ENCODE measurements at places on chromosomes 7 and 10. TPM values are rescaled to one million over a fixed set of nuclear protein-coding genes. Genes with fewer than 3 reads are reported as not detected.
A peak's percentile ranks its signal among the peaks of the same experiment; 100 is the strongest.

ASL gene
- 12.7 TPM for total RNA-seq

DNA sequence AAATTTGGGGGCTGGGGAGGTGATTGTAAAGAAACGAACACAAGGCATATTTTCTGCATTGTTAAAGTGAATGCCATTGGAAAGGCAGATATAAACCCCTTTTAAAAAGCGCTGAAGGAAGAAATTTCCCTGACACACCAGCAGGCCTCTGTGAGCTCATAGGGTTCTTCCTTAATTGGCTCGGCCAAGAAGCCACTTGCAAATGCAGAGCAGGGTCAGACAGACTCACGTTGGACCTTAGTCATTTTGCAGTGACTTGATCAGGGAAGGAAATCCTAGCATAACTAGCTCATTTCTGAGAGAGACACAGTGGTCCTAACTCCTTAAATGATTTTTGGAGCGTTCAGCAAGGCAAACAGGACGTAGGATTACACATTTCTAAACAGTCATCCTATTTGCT, 1461.4 kb downstream of the GATA3 start:
- H3K36me3 ChIP-seq, result no peaks in the 10 kb centered on the region
- DNase-seq, result no peak
- no peak overlapping the region for H3K4me3 ChIP-seq
- H3K4me1 ChIP-seq, result no peaks in the 10 kb centered on the region

CCDC136 gene
- total RNA-seq, result 6.9 TPM

DNA sequence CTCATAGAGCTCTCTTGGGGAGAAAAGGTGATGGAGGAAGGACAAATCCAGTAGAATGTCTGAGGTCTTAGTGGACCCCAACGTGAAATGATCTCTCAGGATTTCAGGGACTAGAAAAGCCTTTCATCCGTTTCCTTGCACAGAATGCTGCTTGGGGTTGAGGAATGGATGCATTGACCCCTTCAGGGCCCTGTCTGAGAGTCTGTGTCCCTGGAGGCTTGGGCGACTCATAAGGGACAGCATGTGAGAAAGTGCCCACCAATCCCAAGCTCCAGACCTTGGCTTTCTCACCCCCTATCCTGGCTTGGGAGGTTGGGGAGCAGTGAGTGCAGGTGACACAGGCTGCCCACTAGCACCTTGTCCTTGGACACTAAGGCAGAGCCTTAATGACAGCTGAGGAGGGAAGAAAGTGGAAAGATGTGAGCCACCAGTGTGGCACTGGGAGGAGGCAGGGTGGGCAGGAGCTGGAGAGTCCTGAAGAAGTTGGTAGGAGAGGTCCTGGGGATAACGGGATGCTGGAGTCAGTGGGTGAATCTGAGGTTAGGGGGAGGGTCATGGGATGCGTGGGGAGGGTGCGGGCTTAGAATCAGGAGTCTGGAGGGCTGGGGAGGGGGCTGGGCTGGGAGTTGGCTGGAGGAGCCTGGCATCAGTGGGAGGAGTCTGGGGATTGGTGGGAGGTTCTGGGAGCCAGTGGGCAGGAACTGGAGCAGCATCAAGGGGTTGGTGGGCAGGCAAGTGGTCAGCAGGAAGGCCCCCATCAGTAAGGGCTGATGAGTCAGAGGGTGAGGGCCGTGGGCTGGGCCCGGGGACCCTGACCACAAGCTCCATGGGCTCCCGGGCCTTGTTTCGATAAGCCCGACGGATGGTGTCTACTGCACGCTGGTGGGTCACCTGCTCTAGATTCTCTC, 8.6 kb downstream of the LZTS2 start:
- DNase-seq, result no peak
- H3K4me1 ChIP-seq, result peaks cover 7% of the 10 kb centered on the region
- H3K4me3 ChIP-seq, result no peak overlapping the region
- no peaks in the 10 kb centered on the region for H3K36me3 ChIP-seq
- H3K27me3 ChIP-seq, result peaks cover under 1% of the 10 kb centered on the region

ZNF117 gene
- total RNA-seq, result 3.5 TPM

DNA sequence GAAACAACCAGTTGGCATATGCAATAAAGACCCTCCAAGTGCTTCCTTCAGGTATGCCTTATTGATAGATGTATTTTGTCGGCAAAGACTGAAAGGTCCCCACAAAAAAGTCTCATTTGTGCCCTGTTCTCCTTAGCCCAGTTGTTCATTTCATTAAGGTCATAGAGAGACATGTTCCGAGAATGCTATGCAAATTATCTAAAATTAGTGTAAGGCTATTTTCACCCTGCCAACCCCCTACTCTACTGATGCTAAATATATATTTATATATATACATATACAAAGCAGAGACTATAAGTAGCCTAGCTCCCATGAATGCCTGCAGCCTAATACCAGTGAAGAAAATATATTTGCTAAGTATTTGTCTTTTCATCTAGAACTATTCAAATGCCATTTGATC, 96.7 kb upstream of the ADO start:
- peaks cover 6% of the 10 kb centered on the region for H3K4me1 ChIP-seq
- H3K36me3 ChIP-seq, result no peaks in the 10 kb centered on the region
- H3K4me3 ChIP-seq, result no peak overlapping the region

NEBL gene
- total RNA-seq, result 0.05 TPM

FAM221A gene
- total RNA-seq, result 8.1 TPM

GRCh38 chr7:94873239-94873638, 34.2 kb upstream of the PPP1R9A start:
- no peak overlapping the region for H3K27ac ChIP-seq
- H3K4me3 ChIP-seq, result no peak overlapping the region
- DNase-seq, result no peak
- no peaks in the 10 kb centered on the region for H3K27me3 ChIP-seq

DNA sequence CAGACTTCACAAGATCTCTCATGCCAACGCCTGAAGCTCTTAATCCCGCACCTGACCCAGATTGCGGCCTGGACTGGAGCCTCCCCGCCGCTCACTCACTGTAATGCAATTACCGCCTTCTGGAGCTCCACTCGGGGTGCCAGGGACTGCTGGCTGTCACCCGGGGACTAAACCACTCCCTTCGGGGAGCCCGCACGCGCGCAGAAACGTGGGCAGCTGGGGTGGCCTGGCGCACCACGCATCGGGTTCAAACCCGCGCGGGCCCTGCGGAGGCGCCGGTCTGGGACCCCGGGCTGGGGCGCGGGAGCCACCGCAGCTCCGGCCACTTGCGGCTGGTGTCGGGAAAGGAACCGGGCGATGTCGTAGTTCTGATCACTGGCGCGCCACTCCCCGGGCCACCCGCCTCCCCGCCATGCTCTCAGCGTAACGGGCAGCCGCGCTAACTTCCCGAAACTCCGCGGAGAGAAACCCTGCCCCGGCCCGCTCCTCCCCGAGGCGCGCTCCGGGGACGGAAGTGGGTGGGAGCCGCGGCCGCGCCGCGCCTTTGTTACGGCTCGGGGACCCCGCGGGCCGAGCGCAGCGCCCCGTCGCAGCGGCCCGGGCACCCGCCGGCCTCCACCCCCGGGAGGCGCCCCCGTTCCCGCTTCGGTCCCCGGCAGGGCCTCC, 100.3 kb upstream of the SVIL start:
- H3K4me3 ChIP-seq, result peak overlapping the region; percentile 74
- DNase-seq, result peak; percentile 72
- H3K36me3 ChIP-seq, result peaks cover 5% of the 10 kb centered on the region
- peaks cover 38% of the 10 kb centered on the region for H3K4me1 ChIP-seq
- peak overlapping the region; percentile 80 for H3K27ac ChIP-seq
- H3K27me3 ChIP-seq, result peaks cover 6% of the 10 kb centered on the region

FBXO24 gene
- 2.1 TPM for total RNA-seq

DPYSL4 gene
- 15.0 TPM for total RNA-seq
